ENCODE measurements at places on chromosomes 5 and 9. TPM values are rescaled to one million over a fixed set of nuclear protein-coding genes. Genes with fewer than 3 reads are reported as not detected.

GRCh38 chr9:91825866-91826265 lies 124.2 kb downstream of the ROR2 start:
- H3K4me1 ChIP-seq: peaks cover 35% of the 10 kb centered on the region
- no peak overlapping the region for H3K27ac ChIP-seq
- DNase-seq: no peak
- H3K4me3 ChIP-seq: no peak overlapping the region
- H3K27me3 ChIP-seq: no peaks in the 10 kb centered on the region

DNA sequence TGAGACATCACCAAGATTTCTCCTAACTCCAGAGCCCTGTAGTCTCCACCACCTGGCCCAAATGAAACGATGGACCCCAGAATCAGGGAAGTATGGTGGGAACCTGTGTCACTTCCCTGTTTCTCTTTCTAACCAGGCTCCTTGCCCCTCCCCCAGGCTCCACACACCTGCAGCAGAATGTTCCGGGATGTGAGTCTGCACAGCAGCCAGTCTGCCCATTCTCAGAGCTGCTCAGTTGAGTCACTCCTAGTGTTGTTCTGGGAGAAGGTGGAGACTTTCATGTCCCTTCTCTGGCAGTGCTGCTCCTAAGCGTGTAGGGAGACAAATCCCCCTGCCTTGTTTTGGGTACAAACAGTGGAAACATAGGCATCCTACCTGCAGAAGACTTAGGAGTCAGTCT lies 76.0 kb upstream of the XPA start:
- H3K4me1 ChIP-seq: peaks cover 3% of the 10 kb centered on the region
- DNase-seq: no peak
- no peaks in the 10 kb centered on the region for H3K36me3 ChIP-seq
- no peak overlapping the region for H3K4me3 ChIP-seq
- peaks cover 54% of the 10 kb centered on the region for H3K27me3 ChIP-seq

- H3K27me3 ChIP-seq: peaks cover 93% of the 10 kb centered on the region
- H3K27ac ChIP-seq: no peak within 1 kb of the TSS
Observed at GRCh38 chr5:176629853-176630680, at the start of the genes EIF4E1B and SNCB. TSS of gene EIF4E1B (plus strand) at chr5:176630675. CDS start at chr5:176642788, 12,113 bp downstream. TSS of gene SNCB (minus strand) at chr5:176630534. CDS start at chr5:176629654, 880 bp downstream.

- peaks cover 26% of the 10 kb centered on the region for H3K36me3 ChIP-seq
- no peaks in the 10 kb centered on the region for H3K27me3 ChIP-seq
Observed at GRCh38 chr9:4803670-4804530, 11.2 kb downstream of the RCL1 start.

DNA sequence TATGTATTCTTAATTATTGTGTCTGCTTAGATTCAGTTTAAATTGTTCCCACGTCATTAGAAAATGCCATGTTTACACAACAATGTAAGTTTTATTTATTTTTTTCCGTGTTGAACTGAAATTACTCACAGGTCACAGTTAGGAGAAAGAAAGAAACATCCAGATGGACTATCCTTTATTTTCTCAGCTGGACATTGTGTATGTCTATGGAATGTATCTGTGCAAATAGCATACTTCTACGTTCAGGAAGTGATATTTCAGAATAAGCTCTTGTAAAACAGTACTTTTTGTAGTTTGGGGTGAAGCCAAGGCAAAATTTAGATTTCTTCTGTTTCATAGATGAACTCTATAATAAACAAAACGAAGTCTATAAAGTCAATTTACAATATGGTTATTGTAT lies 249.0 kb upstream of the ZNF608 start:
- no peaks in the 10 kb centered on the region for H3K36me3 ChIP-seq
- H3K27ac ChIP-seq: peak overlapping the region; percentile 71
- DNase-seq: no peak
- peaks cover 31% of the 10 kb centered on the region for H3K4me1 ChIP-seq

DNA sequence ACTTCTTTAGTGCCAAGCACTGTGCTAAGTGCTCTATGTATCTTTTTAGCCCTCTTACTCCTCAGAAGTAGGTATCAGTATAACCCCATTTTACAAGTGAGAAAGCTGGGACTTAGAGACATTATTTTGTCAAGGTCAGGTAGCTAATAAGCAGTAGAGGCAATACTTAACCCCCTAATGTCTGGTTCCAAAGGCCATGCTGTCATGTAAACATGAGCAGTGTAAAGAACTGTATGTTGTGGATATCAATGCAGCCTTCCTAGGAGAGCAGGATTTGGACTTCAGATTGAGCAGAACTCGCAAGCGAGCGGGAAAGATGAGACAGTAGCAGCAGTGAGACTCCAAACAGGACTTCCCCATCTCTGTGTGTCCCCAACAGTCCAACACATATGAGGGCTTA lies 3.6 kb upstream of the SHROOM1 start:
- H3K27me3 ChIP-seq: peaks cover 16% of the 10 kb centered on the region
- H3K36me3 ChIP-seq: no peaks in the 10 kb centered on the region
- H3K4me1 ChIP-seq: peaks cover 13% of the 10 kb centered on the region
- H3K4me3 ChIP-seq: no peak overlapping the region
- no peak for DNase-seq

DNA sequence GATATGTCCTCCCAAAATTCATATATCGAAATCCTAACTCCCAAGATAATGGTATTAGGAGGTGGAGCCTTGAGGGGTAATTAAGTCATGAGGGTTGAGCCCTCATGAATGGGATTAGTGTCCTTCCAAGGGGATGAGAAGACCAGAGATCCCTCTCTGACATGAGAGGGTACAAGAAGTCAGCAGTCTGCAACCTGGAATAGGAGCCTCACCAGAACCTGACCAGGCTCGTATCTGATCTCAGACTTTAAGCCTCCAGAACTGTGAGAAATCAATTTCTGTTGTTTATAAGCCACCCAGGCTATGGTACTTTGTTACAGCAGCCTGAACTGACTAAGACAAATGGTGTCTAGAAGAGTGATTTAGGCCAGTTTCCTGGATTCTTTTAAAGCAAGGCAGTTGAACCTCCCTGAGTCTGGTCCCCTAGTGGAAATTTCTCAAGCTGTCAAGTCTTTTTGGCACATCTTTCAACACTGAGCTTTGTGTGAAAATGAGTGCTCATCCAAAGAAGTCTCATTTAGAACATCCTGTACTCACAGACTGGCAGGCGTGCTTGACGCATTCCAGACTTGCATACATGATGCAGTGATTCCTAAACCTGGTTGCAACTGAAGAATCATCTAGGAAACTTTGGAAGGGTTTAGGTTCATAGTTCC lies 254.8 kb upstream of the PPP1R2B start:
- no peaks in the 10 kb centered on the region for H3K27me3 ChIP-seq
- H3K36me3 ChIP-seq: no peaks in the 10 kb centered on the region
- no peak overlapping the region for H3K4me3 ChIP-seq
- H3K4me1 ChIP-seq: peaks cover 9% of the 10 kb centered on the region
- DNase-seq: no peak

PITX1 gene
- total RNA-seq: 80.2 TPM

RGP1 gene
- 34.3 TPM for total RNA-seq

All from mesothelial cell of epicardium (in vitro differentiated cells).